Suprapubic skin (tissue), 4 donors: ENCODE measurements at places on chromosomes 5 and 9. TPM values are rescaled to one million over a fixed set of nuclear protein-coding genes. Genes with fewer than 3 reads are reported as not detected.
A peak's percentile ranks its signal among the peaks of the same experiment; 100 is the strongest.

ORM2 gene
- total RNA-seq, result not detected

BTNL9 gene
- total RNA-seq, result 37.6 TPM

NCBP1 gene
- 43.9 TPM for total RNA-seq

- DNase-seq, result no peak
- no peaks in the 10 kb centered on the region for H3K36me3 ChIP-seq
- no peak overlapping the region for H3K4me3 ChIP-seq
- no peak overlapping the region for H3K27ac ChIP-seq
These were observed 61.2 kb downstream of the CMYA5 start for GRCh38 chr5:79750611-79751510.

DNA sequence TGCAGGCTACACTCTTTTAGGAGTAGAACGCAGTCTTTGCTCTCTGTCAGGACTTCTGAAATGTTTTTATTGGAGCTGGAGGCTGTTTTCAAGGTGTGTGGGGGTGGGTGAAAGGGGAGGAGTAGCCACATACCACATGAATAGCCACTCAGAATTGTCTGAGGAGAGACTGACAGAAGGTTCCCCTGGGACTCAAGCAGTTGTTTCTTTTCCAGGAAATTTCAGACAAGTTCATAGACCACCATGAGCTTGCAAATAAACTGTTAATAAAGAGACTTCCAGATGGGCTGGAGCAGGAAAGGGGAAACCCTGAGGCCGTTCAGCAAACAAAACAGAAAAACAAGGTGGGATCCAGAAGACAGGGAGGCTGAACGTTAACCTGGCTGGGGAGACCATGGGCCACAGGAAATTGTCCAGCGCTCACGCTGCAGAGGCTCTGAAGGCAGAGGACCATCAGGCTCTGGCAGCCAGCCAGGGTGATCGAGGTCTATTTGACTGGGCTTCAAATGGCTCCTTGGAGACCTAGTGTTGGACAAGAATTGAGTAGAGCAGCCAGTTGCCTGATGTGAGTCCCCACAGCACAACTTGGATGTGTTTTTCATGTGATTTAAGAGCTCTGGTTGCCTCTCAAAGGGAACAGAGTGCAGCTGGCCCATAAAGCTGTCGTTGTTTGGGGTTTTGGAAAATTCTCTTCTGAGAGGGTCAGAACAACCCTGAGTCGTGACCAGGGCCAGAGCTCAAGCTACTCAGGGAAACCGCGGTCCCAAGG is 159.2 kb upstream of the RAI14 start:
- H3K4me1 ChIP-seq, result peaks cover 30% of the 10 kb centered on the region
- no peaks in the 10 kb centered on the region for H3K36me3 ChIP-seq
- DNase-seq, result peak; percentile 77
- no peak overlapping the region for H3K4me3 ChIP-seq
- peak overlapping the region; percentile 54 for H3K27ac ChIP-seq
